ENCODE measurements at places on chromosomes 2 and 18.

DNA sequence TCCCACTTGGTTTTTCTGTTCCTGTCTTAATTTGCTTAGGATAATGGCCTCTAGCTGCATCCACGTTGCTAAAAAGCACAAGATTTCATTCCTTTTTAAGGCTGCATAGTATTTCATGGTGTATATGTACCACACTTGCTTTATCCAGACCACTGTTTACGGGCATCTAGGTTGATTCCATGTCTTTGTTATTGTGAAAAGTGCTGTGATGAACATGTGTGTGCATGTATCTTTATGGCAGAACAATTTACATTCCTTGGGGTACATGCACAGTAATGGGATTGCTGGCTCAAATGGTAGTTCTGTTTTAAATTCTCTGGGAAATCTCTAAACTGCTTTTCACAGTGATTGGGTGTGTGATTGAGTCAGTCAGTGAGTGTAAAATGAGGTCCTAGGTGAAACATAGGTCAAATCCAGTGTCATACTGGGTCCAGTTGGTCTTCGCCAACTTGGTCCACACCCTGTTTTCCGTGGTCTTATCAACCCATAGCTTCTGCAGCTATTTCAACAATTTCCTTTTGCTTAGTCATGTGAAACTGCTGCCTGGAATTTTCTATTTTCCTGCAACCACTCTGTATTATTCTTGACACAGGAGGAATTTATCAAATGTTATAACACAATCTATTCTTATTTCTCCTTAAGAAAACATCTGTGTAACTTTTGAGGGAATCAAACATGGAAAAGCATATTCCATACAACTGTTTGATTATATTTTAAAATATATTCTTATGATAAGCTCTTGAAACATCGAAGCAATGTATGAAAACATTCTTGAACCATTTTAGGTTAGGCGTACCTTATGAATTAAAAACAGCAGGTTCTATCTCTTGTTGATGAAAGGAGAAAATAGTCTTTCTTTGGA is 82.9 kb downstream of the ADCYAP1 start:
- DNase-seq, result no peak

DNA sequence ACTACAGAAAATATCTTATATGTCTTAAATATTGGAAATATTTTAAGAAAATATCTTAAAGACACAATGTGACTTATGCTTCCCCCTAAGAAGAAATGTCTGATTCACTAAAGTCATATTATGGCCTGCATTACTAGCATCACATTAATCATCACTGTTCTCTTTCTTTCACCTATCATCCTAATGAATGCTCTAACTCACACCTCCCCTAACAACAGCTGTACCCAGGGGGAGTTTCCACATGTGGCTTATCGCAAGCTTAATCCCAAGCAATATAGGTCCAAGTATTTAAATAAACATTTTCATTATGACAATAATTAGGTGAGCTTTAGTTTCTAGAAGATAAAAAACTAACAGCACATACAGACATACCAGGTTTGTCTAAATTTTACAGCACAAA is 39.6 kb downstream of the REV1 start:
- no peak for DNase-seq

DNA sequence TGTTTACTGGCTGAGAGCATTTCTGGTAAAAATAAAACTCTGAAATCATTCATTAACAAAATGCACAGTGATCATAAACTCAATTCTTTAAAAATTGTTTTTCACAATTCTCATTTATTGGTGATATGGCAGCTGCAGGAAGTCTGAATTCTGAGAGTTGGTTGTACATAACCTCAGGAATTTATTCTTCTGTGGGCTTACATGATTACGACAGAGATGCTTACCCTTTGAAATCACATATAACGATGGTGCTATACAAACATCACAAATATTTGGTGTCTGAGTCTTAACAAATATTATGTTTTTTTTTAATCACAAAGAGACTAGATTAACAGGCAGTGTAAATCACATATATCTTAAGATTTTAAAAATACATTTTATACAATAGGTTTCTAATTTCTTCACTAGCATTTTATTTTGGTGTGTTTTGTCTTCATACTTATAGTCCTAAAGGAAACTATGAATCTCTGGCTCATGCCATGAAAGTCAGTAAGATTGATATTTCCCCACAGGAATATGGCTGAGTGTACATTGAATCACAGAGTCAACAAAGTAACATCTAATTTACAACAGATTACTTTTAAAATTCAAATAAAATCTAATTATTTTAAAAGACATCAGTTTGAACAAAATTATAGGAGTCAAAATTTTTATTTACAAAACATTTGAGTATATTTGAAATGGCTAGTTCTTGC is 318.8 kb upstream of the THUMPD2 start:
- DNase-seq, result peak; percentile 67

GRCh38 chr2:230827774-230828271 is 36.9 kb upstream of the ITM2C start:
- DNase-seq, result no peak

DNA sequence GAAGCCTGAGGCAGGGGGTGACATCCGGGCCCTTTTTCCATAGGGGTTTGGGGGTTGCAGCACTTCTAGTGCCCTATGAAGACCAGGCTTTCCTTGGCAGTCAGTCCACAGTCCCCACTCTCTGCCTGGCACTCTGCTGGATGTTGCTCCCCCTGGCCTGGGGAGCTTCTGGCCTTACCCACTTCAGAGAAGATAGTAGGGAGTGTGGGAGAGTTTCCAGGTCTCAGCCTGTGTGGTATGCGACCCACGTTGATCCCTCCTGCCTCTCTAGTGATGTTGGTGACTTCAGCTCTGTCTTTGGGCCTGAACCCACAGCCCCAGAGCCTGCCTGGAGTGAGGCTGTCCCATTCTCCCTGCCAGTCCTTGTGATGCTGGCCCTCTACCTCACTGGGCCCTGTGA is 105.6 kb downstream of the STPG4 start:
- DNase-seq, result no peak

DNA sequence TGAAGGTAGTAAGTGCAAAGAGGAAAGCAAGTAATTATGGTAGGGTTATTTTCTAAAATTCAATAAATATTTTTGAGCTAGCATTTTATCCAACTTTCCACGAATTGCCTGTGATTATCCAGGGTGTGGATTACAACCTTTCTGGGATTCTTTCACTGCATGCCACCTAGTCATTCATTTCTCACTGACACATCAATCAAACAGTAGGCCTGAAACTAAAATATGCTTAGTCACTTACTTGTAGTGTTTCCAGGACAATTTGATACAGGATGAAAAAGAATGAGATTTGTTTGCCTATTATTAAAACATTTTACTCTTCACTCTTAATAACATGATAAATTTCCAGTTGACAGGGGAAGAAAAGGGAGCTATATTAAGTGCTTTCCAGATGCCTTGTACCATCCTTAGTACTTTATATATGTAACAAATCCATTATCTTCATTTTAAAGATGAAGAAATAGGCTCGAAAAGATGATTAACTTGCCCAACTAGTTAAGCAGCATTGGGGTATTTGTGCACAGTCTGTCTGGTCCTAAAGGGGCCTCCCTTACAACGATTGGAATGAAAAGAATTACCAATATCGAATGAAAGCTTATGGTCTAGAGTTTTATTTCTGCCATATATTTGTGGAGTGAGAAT is 70.4 kb downstream of the KCTD1 start:
- peak; percentile 56 for DNase-seq

DNA sequence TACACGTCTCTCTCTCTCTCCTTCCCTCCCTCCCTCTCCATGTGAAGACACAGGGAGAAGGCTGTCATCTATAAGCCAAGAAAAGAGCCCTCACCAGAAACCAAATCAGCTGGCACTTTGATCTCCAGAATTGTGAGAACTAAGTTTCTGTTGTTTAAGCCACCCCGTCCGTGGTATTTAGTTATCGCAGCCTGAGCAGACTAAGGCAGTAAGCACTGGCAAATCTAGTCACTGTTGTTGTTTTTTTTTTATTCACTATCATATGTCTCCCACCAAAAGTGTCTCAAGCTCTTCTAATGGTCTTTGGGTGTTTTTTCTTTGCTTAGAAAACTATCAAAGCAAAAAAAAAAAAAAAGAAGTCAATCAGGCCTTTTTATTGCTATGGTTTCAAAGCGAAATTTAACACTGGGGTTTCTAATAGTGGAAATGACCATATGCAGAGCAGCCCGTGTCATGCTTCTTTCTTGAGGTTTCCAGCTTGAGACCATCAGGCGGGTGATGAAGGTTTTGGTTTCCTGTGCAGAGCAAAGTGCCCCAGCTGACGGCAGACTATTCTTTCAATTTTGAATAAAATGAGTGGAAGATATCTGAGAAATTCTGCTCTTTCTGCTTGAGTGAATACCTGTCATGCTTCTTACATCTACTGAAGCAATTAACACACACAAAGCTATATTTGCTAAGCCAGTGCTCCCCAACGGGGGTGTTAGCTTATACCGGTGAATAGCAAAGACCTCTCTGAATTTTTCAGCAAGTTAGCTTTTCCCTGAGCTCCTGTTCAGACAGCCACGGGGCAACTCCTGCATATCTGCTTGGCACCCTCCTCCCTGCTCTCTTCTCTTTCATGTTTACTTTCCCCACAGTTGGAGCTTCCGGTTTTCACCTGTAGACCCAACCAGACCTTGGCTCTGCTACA is 394.1 kb upstream of the ATP5MC3 start:
- no peak for DNase-seq

DNA sequence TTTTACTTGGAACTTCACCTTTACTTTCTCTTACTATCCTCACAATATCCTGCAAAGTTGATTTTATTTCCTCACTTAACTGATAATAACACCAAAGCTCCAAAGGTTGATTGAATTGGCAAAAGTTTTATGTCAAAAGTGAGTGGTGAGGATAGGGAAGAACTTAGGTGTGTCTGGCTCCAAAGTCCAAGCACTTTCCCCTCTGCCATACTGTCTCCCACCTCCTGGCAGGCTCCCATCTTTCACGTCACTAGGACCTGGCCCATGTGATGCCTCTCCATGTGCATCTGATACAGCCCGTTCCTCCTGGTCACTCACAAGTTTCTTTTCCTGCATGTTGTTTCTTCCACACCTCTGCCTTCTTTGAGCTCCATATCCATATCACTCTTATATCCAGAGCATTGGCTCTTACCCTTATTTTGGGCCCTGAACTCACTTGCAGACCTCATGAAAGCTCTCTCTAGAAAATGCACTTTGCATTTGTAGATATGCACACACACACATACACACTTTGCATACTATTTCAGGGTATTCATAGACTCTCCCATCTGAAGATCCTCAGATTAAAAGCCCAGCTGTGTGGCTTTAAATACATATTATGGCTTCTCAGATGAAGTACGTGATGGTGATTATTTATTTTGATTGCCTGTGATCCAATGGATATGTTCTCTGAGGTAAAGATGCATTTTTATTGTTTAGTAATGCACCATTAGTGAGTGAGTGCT is 12.3 kb downstream of the MEP1B start:
- DNase-seq, result no peak

GRCh38 chr2:181063696-181064095 is 83.3 kb downstream of the UBE2E3 start:
- DNase-seq, result peak; percentile 59

- no peak for DNase-seq
Observed at GRCh38 chr2:7133521-7133920, 216.3 kb downstream of the RNF144A start.

DNA sequence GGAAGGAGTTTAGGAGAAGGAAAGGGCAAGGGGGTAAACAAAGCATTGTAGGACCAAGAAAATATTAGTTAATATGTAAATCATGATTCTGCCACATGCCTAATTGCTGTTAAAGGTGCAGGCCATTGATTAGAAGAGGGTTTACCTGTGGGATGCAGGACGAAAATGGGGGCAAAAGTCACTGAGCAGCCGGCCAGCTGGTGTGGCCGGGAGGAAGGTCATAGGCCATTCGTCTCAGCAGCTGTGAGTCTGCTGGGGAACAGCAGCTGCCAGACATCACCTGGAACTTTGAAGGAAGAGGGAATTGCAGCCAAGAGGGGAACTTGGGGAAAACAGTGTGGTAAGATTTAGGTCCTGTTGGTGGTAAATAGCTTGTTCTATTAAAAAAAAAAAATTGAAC is 184.4 kb downstream of the DYSF start:
- no peak for DNase-seq

DNA sequence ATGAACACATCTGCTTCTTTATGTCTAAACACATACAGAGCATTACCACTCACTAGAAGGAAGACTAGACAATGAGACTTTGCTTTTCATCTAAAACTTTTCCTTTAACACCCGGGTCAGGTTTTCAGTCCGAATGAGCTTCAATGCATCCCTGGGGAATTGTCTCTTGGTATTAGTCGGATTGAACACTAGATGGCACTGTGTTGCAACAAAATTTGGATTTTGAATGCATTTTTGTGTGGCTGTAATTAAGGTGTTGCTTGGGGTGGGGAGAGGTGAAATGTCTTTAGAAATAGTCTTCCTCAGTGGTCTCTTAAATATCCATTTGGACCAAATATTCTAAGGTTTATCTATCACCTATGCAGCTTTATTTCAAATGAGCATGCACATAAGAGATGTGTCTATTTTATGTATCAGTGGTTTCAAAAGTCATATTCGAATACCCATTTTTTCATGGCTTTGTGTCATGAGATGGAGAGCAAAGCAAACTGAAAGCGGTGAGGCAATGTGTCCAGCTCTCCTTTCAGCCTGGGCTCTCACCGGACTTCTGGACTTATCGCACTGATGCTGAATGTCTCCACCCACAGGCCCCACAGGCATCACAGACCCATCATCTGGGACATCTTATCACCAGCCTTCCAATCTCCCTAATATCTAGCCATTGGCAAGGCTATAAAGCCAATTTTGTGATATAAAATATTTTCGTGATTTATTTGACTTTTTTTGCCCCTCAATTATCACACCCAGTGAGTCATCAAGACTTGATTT is 510.3 kb downstream of the RNF144A start:
- peak; percentile 37 for DNase-seq

DNA sequence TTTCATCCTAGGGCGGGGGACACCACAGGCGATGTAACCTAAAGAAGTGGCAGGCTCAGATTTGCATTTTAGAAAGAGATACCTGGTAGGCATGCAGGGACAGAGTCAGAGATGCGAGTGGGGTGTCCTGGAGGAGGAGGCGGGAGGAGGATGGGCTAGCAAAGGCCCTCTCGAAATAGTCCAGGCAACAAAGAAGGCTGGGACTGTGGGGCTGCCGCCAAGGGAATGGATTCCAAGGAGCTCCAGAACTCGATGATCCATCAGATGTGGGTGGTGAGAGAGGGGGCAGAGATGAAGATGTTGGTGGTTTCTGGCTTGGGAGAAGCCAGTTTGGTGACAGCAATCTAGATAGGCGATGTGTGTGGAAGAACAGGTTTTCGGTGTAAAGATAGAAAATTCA is 12.5 kb upstream of the INPP5D start:
- DNase-seq, result no peak

- DNase-seq, result no peak
Observed at GRCh38 chr2:5942204-5942603, 250.0 kb downstream of the SOX11 start.

DNA sequence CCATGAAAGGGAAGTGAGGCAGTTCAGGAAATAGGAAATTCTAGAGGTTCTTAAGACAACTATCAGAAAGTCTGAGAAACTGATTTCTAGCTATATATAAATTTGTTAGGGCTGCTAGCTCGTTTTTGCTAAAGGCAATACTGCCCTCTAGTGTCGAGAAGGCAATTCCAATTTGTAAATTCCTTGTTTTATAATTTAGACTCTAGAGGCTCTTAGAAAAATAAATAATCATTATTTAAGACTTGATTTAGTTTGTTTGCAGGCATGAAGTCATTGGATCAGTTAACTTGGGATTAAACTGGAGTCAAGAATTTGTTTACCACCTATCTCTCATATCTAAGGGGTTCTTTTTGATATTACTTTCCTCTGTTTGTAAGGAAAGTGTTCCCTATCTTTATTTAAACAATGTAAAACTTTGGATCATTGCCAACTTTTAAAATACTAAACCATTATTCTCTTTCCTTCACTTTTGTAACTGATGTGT is 66.2 kb downstream of the ACVR2A start:
- DNase-seq, result peak; percentile 42

GRCh38 chr2:167637741-167638140 is 609.7 kb downstream of the STK39 start:
- no peak for DNase-seq

Data from mammary epithelial cell (primary cell).